Activated T-cell treated with anti-CD3 and anti-CD28 coated beads for 48 hours (primary cell): ENCODE measurements at places on chromosomes 2 and 18.

DNA sequence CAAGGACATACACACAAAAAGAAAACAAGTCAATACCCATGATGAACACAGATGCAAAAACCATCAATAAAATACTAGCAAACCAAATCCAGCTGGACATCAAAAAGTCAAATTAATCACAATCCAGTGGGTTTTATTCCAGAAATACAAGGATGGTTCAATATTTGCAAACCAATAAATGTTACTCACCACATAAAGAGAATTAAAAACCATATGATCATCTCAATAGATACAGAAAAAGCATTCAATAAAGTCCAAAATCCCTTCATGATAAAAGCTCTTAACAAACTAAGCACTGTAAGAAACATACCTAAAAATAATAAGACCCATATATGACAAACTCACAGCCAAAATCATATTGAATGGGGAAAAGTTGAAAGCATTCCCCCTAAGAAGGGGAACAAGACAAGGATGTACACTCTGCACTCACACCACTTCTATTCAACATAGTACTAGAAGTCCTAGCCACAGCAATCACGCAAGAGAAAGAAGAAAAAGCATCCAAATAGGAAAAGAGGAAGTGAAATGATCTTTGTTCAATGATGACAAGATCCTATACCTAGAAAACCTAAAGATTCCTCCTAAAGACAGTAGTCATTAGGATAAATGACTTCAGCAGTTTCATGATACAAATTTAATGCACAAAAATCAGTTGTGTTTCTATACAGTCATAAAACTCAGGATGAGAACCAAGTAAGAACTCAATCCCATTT, 62.6 kb downstream of the TRAPPC8 start:
- no peak for DNase-seq

DNA sequence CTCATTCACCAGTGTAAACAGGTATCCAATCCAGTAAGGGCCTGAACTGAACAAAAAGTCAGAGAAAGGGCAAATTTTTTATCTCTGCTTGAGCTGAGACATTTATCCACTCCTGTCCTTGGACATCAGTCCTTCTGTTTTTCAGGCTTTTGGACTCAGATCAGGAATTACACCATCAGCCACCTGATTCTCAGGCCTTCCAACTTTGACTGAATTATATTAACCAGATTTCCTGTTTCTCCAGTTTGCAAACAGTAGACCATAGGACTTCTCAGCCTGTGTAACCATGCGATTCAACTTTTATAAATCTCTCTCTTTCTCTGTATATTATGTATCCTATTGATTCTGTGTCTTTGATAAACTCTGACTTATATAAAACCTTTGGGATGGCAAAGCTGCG, 289.3 kb upstream of the CDH2 start:
- DNase-seq: no peak

DNA sequence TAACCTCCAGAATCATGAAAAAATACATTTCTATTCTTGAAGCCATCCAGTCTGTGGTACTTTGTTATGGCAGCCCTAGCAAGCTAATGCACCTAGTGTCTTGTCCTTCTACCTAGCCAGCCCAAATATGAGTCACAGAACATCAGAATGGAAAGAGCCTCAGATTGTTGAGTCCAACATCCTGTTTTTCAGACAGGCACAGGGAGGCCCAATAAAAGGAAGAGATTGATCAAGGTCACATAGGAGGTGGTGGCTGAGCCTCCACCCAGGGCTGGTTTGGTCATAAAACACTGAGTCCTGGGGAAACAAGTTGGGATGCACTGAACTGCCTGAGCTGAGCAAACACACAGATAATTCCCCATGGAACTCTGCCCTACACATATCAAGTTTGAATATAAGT, 195.5 kb downstream of the TTC32 start:
- no peak for DNase-seq

DNA sequence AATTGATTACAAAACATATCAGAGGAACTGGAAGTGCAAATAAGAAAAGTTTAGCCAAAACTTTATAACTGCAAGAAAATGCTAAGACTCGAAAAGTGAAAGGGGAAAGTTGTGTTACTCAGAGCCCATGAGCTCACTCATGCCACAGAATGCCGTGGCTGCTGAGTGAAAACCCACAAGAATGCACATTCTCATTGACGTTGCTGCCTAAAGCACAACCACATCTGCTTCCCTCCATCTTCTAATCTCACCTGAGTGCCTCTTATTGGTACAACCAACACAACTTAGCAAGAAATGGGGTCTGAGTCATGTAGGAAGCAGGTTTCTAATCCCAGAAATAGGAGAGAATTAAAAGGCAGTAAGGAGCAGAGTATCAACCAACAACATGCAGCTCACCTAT, 259.7 kb downstream of the LNPK start:
- DNase-seq: no peak

GRCh38 chr2:88038263-88039105, 17.1 kb downstream of the KRCC1 start:
- no peak for DNase-seq

GRCh38 chr2:43119303-43119702, 107.1 kb downstream of the ZFP36L2 start:
- DNase-seq: no peak

- no peak for DNase-seq
Observed at GRCh38 chr18:68150961-68151360, 563.9 kb downstream of the TMX3 start.

- DNase-seq: no peak
Observed at GRCh38 chr18:48955830-48956261, 5.1 kb upstream of the SMAD7 start.

- DNase-seq: no peak
Observed at GRCh38 chr2:64996871-64997307, 7.7 kb downstream of the SLC1A4 start.

GRCh38 chr2:154706660-154707059, 8.2 kb downstream of the KCNJ3 start:
- no peak for DNase-seq

DNA sequence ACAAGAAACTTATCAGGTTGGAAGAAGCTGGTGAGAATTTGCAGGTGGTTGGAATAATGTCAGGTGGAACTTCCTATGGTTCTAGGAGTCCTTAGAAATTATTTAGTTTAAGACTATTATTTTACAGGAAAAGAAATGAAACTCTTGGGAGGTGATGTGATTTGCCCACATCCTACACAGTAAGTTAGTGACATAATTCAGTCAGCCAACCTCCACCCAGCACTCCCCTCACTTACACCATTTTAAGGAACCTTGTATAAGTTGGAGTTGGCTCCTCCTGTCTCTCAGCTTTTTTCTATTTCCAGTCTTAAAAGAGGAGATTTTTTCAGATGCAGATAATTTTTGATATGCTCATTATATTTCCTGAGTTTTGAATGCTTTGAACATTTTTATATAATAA, 86.4 kb downstream of the SKA1 start:
- no peak for DNase-seq

DNA sequence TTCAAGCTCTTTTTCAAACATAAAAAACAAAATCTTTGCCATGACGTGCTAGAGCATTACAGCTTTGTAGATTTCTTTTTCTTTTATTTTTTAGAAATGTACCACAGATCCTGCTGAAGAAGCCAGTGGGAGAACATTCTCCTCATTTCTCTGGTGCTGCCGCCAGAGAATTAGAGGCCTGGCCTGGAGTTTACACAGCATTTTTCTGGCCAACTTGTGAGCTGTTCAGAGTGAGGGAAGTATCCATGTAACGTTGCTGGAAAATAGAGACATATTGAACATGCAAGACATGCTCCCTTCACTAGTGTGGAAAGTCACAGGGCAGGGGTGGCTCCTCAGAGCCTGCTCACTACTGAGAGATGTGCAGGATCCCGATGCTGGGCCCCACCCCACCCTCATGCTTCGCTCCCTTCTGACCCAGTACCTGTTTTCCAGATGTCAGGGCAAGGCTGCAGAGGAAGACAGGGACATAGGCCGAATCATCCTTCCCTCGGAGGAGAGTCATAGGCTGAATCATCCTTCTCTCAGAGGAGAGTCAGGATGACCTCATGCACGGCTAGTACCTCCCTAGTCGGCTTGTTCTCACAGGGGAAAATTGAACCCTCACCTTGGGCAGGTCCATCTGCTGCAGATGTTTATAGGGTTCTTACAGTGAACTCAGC, 298.5 kb downstream of the INSIG2 start:
- no peak for DNase-seq

- no peak for DNase-seq
Observed at GRCh38 chr2:16408331-16409005, 257.2 kb downstream of the CYRIA start.

GRCh38 chr18:31516437-31516836, 18.5 kb downstream of the DSG2 start:
- no peak for DNase-seq

DNA sequence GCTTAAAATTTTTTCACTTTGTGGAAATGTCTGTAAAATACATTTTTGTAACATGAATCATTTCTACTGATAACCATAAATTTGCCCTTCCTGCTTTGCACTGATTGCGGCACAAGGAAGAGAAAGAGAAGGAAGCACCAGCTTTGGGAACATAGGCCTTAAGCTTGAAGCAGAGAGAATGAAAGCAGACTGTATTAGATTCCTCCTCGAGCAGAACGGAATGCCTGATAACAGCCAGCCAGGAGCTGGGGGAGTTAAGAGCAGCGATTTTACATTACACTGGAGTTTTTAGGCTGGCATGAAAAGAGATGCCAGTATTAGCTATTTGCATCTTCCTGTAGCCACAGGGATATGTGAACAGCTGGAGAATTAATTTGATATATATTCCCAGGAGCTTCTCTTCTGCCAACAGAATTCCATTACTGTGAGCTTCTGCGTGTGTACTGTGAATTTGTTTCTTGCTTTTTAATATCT, 33.5 kb downstream of the CRIM1 start:
- DNase-seq: no peak

DNA sequence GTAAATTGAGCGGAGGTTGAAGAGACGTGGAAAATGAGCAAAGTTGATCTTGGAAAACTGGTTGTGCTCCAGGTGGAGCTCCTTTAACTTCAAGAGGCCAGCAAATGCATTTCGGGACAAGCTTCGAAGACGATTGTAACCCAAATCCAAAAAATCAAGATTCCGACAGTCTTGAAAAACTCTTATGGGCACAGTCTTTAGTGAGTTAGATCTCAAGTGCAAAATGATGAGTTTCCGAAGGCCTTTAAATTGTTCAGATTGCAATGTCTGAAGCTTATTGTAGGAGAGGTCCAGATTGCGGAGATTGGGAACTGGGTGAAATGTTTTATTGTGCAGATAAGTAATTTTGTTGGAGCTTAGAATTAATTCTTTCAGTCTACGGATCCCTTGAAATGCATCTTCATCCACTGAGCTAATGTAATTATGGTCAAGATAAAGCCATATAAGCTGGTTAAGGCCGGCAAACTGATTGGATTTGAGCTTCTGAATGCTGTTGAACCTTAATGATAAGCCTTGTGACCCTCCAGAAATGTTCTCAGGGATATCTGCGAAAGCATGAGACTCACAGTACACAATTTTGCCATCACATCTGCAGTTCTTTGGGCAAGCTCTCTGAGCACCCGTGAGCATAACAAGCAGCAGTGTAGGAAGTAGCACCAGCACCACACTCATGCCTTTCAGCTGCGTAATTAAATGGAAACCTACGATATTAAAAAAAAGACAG, 2.9 kb downstream of the LRRTM4 start:
- DNase-seq: no peak

GRCh38 chr2:38600921-38601455, 1.7 kb downstream of the HNRNPLL start:
- DNase-seq: no peak

DNA sequence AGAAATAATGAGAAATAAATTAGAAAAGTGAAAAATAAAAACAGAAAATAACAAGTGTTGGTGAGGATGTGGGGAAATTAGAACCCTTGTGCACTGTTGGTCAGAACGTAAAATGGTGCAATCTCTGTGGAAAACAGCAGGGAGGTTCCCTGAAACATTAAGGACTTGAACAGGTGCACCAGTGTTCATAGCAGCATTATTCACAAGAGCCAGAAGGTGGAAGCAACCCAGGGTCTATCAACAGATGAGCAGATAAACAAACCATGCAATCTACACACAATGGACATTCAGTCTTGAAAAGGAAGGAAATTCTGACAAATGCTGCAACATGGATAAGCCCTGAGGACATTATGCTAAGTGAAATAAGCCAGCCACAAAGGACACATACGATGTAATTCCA, 58.2 kb upstream of the TFCP2L1 start:
- no peak for DNase-seq

GRCh38 chr2:47269316-47270232, 114.5 kb upstream of the STPG4 start:
- no peak for DNase-seq

DNA sequence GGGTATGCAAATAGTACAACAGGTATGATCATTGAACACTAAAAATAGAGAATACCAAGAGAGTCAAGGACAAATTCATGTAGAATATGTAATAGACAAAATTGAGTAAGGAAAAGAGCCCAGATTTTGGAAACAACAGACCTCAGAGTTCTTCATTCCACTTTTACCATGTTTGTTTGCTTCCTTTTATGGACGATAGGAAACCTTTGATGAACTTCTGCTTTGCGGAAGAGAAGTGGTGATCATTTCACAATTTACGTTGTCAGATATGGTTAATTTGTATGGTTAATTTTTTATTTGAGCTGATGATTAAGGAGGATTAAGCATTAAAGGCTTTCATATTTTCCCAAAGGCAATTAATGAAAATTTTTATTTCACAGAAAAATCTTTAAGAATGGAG, 16.3 kb downstream of the MARCHF7 start:
- no peak for DNase-seq

GRCh38 chr2:230614913-230615332, 97.7 kb upstream of the CAB39 start:
- peak; percentile 52 for DNase-seq

DNA sequence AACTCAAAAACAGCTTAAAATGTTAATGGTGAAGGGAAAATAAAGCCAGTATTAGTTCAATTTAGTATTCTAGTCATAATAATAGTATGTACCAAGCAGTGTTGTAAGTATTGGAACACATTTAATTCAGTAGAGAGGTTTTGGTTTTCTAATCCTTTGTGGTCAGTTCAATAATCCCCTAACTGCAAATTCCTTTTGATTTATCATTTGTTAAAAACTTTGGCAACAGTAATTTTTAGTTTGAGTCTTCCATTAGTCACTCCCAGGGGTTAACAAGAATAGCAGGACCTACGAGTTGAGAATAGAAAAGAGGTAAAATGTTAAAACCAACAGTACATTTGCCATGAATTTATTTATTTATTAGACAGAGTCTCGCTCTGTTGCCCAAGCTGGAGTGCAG, 10.7 kb downstream of the MRPL44 start:
- DNase-seq: no peak
